ENCODE measurements at places on chromosomes 6 and 20.

DNA sequence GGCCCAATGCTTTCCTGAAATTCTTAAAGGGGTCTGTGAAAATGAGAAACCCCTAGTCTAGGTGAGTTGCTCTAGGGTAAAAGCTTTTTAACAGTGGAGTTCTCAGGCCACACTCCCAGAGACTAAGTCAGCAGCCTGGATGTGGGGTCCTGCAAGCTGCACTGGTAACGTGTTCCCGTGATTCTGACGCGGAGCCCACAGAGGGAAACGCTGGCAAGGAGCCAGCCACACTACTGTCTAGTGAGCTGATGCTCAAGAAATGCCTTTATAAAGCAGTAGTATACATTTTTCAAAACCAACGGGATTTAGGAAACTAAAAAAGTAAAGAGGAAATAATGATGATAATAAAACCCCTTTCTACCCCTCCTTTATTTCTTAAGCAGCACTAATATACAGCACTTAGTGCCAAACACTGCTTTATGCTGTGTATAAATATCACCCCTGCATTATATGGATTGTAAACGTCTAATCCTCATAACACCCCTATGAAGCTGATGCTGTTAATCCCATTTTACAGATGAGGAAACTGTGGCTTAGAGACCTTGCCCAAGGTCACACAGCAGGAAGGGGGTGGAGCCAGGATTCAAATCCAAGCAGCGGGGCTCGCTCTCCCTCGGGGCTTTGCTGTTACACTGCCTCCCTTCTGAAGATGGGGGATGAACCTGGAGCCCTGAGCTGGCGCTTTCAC lies 25.0 kb downstream of the KCNK15 start:
- DNase-seq = no peak

DNA sequence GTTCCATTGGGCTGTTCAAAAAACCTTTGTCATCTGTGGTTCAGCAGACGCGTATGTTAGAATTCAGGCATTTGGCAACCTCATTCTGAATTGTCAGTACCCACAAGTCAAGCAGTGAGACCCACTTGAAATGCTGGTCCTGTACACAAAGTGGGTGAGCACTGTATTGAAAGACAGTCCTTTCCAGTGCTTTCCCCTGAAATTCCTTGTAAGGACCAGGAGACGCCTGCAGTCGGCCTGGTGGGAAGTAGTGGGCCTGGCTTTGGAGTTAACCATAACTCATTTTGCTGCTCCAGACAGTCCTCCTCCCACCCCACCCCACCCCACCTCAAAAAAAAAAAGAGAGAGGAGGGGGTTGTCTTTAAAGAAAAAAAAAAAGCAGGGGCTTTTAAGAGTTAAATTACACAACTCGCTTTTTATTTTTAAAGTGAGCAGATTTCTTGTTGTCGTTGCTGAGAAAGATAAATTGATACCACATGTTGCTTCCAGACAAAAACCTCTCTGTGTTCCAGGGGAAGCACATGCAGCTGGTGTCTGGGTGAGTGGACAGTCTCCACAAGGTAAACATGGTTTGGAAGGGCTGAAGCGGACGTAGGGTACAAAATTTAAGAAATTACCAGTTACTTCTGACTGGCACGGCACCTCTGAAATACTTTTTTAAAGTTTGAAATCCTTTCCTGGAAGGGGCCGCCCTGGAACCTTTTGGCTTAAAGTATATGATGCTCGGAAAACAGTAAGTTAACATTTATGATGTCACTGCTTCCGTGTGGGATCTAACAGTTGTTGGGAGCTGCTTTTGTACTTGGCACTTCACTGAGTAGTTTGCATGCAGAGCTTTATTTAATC lies 95.3 kb downstream of the FOXO3 start:
- no peak for DNase-seq

DNA sequence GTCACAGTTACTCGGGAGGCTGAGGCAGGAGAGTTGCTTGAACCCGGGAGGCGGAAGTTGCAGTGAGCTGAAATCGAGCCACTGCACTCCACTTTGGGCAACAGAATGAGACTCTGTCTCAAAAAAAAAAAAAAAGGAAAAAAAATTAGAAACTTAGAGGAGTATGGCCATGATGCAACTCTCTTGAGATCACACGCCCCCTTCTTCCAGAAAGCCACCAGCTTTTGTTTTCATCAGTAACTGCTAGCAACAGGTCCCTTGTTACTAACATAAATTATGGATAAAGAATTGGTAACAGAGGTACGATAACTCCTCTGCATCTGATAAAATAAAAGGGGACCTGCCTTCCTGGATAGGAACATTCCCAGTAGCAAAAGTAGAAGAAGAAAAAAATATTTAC lies 308.2 kb downstream of the CD83 start:
- DNase-seq = no peak

DNA sequence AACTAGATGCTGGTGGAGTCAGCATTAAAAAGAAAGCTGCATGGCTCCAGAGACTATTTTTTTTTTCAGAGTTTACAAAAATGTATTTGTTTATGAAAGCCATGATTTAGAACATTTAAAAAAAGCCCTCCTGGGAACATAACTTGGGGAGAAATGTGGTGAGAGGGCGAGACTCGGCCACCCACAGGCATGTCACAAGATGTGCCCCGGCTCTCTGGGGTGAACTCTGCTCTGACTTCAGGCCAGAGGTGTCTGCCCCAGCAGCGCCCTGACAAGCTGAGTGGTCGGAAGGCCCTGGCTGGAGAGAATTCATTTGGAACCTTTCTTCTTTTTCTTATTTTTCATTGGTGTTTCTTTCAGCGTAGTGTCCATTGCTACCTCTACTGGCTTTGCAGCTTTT lies 21.7 kb upstream of the RFPL4B start:
- no peak for DNase-seq

- no peak for DNase-seq
Observed at GRCh38 chr20:22243067-22243466, 341.3 kb downstream of the FOXA2 start.

DNA sequence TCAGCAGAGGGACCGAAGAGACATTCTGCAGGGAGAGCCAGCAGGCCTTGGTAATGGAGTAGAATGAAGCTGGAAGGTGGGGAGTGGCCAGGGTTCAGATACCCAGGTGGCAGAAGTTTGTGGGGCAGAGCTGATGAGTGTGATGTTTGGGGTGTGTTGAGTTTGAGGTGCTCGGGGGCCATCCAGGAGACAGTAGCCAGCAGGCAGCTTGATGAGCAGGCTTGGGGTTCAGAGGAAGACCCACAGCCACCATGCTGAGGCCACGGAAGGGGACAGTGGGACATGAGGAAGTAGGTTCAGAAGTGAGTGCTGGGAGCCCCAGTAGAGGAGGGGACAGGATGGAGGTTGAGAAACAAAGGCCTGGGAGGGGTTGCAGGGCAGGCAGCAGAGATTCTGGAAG lies 11.1 kb upstream of the FOXS1 start:
- DNase-seq = no peak

DNA sequence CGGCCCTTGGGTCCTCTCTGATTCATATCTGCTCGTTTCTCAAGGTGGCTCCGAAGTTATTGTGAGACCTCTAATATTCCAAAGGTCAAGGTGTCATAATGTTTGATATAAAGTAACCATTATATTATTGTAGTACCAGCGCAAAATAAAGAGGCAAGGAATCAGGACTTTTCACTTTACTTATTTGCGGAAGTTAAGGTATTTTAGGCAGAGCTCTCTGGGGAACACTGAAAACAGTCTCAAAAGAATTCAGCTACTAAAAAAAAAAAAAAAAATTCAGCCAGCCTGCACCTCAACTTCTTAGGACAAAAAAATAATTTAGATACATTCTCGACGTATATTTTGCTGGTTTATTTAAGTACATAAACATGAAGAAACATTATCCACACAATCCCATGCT lies 2.4 kb downstream of the OSER1 start:
- DNase-seq = no peak

DNA sequence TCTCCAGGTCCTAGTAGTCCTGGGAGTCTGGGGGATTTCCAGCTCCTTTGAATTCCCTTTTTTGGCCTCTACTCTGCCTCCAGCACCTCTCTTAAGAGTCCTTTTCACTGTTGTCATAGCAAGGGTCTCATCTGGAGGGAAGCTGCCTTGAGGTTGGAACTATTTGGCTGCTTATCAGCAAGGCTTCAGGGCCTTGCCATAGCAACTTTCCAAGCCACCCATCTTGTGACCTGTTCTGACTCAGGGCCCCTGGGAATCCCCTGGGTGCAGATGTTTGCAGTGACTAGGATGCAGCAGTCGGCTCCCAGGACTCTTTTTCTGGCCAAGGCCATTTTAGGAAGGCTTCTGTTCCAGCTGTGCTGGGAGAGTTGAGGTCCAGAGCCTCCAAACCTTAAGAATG lies 12.4 kb downstream of the PKIG start:
- DNase-seq = no peak

DNA sequence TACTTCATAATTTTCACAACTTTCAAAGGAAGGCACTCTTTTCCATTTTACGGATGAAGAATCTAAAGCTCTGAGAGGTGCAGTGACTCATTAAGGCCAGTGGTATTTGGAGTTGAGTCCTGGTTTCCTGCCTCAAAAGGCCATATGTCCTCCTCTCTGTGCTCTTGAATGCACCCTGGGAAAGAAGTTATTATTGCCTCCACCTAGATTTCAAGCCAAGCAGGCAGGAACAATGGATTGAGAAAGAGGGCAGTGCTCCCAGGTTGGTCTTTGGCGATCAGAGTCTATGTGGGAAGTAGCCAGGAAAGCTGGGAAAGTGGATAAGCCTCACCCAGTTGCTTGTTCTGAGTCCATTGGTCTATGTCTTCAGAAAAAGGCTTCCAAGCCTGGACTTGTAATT lies 165.0 kb downstream of the MAFB start:
- no peak for DNase-seq
